ENCODE measurements at places on chromosomes 6 and 20.

GRCh38 chr20:48850257-48850976, 22.6 kb upstream of the PREX1 start:
- DNase-seq: no peak

DNA sequence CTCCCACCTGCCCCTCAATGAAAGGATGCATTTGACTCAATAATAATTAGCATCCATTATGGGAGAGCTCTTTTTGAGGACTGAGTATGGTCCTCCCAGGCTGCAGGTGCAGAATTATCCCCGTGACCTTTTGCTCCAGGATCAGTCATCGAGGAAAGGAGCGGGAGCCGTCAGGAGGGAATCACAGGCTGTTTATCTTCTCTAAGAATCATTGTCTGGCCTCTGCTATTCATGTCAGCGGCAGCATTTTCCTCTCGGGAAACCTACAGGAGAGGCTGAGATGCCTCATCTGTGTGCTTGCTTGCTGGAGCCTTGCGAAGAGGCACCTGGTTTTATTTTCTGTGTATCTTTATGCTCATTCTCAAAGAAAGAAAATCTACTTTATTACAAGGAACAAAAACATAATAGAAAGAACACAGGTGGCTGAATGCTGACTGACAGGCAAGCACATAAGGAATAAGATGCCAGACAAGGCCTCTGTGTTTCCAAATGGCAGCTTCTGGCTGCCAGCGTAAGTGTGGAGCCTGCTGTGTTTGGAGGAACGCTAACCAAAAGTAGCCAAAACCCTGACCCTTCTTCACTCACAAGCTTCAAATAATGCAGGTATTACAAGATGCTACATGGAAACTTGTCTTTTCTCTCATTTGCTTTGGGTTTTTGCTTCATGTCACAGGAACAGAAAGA, 539.1 kb upstream of the MARCKS start:
- no peak for DNase-seq

GRCh38 chr6:1191141-1191630, 120.7 kb upstream of the FOXQ1 start:
- DNase-seq: no peak

DNA sequence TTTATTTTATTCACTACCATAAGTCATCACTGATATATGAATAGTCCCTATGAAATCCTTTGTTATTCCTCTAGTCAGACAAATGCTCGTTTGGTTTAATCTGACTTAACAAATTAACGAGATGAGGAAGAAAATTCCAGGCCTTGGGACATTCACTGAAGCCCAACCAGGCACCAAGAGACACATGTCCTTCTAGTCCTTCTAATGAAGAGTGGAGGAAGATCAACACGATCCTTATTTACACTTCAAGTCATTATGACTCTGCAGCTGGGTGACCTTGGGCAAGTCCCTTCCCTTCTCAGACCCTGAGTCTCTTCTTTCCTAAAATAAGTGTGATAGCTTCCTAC, 117.5 kb downstream of the CEBPB start:
- DNase-seq: no peak

DNA sequence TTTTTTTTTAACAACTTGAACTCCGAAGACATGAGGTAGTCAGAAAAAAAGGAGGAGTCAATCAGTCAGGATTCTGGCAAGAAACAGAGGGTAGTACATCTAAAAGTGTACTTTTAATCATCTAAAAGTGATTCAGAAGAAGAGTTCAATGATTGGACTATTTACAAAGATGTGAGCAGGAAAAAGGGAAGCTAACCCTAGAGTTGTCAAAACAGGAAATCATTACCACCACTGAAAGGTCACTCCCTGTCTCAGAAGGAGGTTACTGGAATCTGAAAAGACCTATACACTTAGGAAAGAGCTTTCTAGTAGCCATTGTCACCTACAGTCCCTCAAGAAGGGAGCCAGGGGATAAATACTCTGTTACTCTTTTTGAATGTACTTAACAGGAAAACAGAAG, 16.7 kb upstream of the LMBRD1 start:
- DNase-seq: no peak

DNA sequence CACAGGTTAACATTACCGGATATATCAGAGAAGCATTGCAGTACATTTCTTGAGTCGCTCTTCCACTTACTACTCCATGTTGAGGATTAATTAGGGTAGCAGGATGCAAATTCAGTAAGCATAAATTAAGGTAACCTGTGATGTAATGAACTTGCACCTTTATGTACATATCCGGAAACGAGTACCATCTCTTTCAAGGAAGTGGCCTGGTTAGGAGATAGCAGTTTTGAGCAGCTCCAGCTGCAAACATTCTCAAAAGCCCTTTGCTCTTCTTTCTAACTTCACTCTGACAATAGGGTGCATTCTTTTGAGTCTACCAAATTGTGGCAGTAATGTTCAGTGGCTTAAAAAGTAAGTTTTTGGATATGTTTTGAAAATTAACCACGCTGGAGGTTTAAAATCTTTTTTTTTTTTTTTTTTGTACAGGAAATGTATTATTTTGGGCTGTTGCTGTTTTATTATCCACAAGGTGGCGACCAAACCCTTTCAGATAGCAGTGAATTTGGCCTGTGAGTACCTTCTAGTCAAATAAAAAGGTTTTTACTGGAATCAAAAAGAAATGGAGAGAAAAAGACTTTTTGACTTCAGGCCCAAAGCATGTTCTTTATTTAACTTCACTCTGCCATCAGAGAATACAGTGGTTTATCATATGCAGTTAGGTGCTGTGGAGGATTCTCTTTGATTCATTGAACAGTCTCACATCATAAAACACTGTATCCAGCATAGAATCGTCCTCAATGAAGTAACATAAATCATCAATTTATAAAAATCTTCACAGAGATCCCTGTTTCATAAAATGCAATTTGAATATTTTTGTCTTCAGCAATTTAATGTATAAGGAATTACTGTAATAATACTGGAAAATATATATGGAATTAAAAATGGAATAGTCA, 8.9 kb downstream of the FAM217B start:
- DNase-seq: peak; percentile 25

- DNase-seq: no peak
Observed at GRCh38 chr6:22029171-22029570, 267.7 kb downstream of the PRL start.

DNA sequence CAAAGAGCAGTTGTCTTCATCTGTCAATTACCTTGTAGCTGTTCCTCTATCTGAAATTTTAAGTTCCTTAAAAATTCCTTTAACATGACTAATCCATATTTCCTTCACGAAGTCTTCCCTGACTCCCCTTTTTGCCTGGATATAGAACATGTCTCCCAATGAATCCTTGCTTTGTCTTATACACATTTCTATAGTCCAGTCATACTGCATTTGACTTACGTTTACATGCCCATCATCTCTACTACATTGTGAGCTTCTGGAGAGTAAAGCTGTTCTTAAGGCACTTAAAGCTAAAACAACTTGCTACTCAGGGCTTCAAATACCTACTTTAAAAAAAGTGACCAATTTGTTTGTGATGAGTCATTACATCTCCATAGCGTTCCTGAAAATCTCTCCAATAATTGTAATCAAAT, 4.9 kb downstream of the REV3L start:
- DNase-seq: no peak

DNA sequence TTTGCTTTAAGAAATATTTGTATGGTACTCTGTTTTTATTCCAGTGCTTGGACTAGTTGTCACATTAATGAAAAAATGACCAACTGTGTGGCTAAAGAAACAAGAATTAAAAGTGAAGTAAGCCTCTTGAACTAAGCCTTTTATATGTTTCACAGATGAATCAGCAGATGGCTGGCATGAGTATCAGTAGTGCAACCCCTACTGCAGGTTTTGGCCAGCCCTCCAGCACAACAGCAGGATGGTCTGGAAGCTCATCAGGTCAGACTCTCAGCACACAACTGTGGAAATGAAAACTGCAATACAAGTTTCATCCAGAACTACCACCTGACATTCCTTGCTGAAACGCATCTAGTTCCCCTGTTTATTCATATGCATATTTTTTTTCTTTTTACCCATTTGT, 96.8 kb downstream of the B3GAT2 start:
- DNase-seq: no peak

GRCh38 chr6:91633374-91634111, 1046.7 kb upstream of the MAP3K7 start:
- DNase-seq: no peak

GRCh38 chr6:92716638-92717037, 702.7 kb downstream of the EPHA7 start:
- no peak for DNase-seq

- DNase-seq: no peak
Observed at GRCh38 chr6:142887517-142887916, 57.5 kb downstream of the HIVEP2 start.

DNA sequence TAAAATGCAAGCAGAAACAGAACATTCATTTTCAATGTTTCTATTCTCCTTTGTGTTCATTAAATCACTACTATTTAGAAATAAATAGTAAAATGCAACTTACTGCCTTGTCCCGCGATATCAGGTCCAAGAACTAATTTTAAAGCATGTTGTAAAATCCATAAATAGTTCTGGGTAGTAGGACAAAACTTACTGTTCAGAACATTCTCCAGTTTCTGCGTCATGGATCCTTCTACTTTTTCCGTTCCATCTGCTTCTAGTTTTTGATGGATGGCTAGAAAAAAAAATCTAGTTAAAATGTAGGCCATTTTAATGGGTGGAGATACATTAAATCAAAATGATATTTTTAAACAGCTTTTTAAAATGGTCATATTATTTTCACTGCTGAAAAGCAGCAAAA, 47.0 kb downstream of the HUS1B start:
- DNase-seq: no peak

GRCh38 chr6:46626228-46626909, 26.2 kb downstream of the CYP39A1 start:
- no peak for DNase-seq

- peak; percentile 40 for DNase-seq
Observed at GRCh38 chr6:141153563-141153962, 979.2 kb upstream of the GJE1 start.

DNA sequence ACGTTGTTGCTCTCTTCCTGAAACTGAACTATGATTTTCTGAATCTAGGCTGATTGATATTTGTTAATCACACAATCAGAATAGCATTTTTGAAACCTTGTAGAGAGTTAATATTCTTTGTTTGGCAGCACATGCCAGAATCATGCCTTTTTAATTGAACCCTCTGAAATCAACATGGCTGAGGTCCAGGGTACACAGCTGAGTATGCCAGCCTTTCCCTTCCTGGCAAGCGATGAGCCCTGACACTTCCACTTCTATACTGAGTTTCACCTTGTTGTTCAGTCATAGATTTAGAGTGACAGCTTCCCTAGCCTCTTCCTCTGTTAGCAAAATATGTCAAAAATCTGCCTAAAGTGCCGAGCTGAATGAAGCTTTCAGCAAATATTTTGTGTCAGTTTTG, 6.8 kb downstream of the HDDC2 start:
- DNase-seq: no peak

GRCh38 chr6:24428615-24429014, 25.9 kb downstream of the MRS2 start:
- DNase-seq: no peak

DNA sequence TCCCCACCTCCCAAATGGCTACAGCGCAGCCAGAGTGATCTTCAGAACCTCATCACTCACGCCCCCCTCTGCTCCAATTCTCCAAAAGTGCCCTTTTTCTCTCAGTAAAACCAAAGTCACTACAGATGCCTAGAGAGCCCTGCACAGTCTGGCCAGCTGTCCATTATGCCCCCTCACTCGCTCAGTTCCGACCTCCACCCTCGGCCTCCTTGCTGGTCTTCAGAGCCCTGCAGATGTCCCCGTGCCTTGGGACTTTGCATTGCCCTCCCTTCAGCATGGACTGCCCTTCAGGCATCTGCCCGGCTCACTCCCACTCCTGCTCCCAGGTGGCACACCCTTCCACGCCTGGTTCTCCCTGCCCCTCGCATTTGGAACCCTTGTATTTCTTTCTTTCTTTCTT, 1.1 kb upstream of the RAET1E start:
- no peak for DNase-seq

DNA sequence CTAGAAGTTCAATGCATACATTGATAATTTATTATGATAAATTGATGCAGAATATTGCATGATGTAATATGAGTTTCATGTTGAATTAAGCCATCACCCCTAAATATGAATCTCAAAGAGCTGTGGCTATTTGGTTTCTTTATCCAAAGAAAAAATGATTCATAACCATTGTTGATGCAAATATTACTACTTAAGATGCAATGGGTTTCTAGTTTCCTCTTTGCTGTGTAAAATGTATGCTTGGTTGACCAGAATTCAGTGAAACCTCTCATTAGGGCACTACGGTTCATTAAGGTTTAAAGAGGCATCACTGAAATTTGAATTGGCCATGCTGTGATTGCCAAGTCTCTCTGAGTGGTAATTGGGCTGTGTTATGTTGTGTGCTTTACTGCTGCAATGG, 492.5 kb upstream of the FLRT3 start:
- no peak for DNase-seq

- no peak for DNase-seq
Observed at GRCh38 chr6:3406891-3407809, 49.7 kb downstream of the SLC22A23 start.

- no peak for DNase-seq
Observed at GRCh38 chr6:105902401-105903031, 183.6 kb upstream of the PRDM1 start.

DNA sequence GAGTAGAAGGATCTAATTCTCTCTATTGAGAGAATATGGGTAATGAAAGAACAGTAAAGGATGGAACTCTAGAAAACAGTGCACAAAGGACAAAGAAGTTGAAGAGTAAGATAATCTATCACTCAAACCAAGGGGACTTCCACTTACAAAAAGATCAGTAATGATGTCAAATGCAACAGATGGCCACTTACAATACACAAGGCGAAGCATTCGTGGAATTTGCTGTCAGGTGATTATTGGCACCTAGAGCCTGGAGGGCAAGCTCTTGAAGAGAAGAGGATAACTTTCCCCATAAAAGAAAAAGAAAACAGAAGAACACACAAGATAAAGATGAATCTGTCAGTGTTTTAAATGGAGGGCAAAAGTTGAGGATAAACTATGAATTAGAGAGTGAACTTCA, 256.0 kb upstream of the TCF21 start:
- no peak for DNase-seq

DNA sequence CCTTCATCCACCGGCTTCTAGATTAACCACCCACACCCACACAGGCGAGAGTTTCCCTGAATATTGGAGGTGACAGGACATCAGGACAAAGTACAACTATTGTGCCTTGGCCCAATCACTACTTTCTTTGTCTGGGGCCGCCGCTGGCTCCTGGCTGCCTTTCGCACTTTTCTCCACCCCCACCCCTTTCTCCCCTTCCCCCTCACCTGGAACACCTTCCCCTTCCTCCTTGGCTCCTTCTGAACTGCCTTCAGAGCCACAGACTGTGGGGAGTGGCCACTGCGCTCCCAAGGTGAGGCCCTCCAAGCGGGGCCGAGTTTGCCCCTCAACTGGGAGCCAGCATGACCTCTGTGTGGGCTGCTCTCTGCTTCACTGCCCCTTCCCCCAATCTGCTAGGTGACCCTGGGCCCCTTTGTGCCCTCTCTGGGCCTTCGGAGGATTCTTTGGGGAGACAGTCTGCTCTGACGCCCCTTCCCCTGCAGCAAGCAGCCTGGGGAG, 3.0 kb upstream of the VEGFA start:
- no peak for DNase-seq

GRCh38 chr20:44716309-44717106, 1.3 kb downstream of the CCN5 start:
- DNase-seq: no peak

- DNase-seq: no peak
Observed at GRCh38 chr6:93554018-93554417, 134.7 kb upstream of the EPHA7 start.
